Fibroblast of pulmonary artery (primary cell): ENCODE measurements at places on chromosomes 2 and 18.

DNA sequence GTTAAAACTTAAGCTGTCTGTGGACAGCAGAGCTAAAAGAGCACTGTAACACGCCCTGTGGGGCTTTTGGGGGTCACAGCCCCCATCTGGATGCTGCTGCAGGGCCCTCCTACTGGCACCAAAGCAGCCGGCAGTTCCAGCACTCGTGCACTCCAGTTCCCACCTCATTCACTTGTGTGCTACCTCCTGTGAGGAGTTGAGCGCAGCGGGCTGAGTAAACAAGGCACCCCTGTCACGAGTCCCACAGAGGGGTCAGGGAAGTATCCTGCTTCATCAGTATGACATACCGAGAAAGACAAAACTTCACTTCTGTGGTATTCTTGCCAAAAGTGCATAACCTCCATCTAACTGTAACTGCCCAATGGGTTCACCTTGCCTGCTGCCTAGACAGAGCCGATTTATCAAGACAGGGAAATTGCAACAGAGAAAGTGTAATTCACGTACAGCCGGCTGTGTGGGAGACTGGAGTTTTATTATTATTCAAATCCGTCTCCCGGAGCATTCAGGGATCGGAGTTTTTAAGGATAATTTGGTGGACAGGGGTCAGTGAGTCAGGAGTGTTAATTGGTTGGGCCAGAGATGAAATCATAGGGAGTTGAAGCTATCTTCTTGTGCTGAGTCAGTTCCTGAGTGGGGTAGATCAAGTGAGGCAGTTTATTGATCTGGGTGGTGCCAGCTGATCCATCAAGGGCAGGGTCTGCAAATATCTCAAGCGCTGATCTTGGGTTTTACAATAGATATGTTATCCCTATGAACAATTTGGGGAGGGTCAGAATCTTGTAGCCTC, 41.6 kb downstream of the TMEM17 start:
- no peak for DNase-seq

DNA sequence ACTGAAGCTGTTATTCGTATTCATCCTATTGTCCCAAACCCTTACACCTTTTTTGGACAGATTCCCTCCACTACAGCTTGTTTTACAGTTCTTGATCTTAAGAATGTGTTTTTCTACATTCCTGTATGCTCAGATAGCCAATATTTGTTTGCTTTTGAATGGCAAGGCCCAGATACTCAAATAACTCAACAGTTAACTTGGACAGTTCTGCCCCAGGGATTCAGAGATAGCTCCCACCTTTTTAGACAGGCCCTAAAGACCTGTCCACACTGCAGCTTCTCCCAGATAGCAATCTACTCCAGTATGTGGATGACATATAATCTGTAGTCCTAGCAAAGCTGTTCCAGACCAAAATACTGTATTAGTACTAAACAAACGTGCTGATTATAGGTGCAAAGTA, 7.1 kb upstream of the AGXT start:
- no peak for DNase-seq

GRCh38 chr18:57559314-57559713, 27.2 kb downstream of the FECH start:
- DNase-seq: no peak

- DNase-seq: no peak
Observed at GRCh38 chr18:30096796-30097195, 945.7 kb downstream of the DSC3 start.

DNA sequence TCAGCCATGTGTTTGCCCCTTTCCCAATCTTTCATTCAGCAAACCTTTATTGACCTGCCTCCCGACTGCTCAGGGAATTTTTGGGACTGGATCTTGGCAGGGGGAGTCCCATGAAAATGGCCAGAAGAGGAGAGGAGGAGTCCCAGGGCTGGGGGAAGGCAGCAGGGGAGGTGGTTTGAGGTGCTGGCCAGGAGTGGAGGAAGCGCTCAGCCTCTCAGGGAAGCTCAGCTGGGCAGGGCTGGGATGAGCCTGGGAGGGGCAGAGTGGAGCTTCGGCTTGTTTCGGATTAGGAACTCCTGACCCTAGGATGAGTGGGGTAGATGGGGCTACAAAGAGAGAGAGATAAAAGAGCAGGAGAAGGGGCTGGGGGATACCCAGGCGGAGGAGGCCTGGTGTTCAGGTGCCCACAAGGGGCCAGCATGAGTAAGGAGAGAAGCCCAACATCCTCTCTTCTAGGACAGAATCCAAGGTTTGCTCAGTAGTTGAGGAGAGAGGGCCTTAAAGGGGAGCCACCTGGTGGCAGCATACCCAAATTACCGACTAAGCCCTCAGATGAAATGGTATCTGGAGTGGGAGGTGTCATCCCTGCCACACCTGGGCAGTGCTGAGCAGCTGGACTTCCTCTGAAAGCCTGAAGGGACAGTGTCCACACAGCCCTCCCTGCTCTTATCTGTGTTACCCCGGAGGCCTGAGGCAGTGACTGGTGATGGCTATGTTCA, 91.1 kb downstream of the INHBB start:
- DNase-seq: peak; percentile 25

GRCh38 chr2:237072067-237072931, 13.4 kb upstream of the COPS8 start:
- DNase-seq: peak; percentile 77

DNA sequence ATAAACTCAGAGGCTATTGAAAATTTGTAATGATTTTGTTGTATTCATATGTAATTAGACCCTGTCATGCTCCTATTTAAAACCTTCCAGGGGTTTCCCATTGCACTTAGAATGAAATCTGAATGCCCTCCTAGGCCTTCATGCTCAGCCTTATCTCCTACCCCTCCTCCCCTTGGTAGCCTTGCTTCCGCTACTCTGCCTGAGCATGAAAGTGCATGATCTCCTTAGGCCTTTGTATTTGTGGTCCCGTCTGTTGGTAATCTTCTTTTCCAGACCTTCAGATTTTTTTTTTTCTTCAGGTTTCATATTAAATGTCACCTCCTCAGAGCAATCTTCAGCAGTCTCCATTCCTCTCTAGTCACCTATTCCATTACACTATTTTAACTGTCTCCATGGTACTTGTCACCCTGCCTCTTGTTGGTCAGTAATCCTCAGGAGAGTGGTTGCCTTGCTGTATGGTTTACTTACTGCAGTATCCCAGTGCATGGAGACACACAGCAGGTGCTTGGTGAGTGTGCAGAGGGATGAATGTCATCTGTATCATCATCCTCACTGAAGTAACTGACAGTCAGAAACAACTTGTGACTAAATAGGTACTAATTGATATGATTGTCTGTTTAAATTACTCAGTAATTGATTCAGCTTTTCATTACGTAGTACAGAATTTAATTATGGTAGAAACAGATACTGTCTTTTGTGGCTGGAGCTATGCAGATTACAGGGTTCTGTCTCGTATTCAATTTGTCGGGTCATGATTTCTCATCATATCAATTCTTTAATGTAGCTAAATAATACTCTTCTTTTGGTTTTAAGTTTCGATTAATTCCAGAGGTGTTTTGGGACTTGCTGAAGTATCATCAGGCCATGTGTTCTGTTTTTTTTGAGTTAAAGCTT, 63.9 kb downstream of the PHLPP1 start:
- no peak for DNase-seq

- no peak for DNase-seq
Observed at GRCh38 chr2:209974576-209974975, 27.9 kb upstream of the RPE start.

DNA sequence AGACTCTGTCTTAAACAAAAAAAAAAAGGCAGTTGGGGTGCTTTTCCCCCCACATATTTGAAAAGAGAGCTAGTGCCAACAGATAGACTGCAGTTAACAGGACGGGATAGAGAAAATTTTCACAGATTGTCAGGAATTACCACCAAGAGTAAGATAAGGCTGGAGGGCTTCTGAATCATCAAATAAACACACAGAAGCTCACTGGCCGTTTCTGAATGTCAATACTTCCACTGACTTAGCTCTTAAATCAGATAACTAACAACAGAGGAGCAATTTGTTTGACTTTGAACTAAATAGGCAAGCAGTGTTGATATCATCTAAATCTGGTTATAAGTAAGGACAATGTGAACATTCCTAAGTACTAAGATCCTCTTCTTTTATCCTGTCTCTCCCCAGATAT, 34.7 kb downstream of the PIEZO2 start:
- peak; percentile 34 for DNase-seq

DNA sequence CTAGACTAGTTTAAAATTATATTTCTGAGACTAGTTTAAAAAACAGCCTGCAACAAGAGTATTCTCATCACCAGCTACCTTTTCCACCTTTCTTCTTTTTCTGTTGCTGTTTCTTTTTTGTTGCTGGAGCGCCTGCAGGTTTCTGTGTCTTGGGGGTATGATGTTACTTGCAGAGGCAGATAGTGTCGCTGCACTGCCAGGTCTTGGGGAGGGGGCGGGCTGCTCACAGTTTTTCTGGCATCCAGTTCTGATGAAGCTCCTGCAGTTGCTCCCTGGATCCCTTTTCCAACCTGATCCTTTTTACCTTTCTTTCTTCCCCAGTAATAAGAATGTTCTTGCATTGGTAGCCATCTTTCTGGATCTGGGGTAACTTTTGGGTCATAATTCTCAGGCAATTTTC, 8.0 kb upstream of the C18orf32 start:
- DNase-seq: no peak

DNA sequence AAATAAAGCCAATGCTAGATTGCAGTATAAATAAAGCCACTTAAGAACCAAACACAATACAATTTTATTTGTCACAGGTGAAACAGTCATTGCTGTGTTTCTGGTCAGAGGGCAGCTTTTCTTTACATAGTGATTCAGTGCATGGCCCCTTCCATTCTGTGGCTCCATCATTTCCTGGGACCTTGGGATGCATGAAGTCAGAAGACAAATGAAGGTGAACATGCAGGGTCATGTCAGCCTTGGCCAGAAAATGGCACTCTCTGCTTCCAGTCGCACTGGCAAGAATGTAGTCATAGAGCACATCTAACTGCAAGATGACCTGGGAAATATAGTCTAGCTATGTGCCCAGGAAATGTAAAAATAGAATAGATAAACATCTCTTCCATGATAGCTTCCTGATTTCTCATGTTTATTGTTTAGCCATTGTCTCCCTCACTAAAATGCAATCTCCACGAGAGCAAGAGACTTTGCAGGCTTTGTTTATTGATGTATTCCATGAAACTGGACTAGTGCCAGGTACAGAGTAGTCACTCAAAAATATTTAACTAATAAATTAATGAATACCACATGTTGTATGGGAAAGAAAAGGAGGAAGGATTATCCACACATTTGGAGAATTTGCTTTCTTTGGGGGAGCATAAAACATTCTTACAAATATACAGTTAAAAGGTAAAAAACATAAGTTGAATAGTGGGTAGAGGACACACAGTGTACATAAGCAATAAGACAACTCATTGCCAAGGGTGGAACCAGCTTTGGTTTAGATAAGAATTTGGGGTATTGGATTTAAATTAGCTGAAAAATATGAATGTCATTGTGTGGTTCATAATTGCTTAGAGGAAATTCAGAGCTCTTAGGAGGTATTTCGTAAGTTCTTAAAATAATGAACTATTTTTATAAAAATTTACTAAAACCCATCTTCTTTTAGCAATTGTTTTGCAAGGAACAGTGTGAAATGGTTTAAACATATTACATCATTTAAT, 343.8 kb downstream of the PID1 start:
- DNase-seq: peak; percentile 18

DNA sequence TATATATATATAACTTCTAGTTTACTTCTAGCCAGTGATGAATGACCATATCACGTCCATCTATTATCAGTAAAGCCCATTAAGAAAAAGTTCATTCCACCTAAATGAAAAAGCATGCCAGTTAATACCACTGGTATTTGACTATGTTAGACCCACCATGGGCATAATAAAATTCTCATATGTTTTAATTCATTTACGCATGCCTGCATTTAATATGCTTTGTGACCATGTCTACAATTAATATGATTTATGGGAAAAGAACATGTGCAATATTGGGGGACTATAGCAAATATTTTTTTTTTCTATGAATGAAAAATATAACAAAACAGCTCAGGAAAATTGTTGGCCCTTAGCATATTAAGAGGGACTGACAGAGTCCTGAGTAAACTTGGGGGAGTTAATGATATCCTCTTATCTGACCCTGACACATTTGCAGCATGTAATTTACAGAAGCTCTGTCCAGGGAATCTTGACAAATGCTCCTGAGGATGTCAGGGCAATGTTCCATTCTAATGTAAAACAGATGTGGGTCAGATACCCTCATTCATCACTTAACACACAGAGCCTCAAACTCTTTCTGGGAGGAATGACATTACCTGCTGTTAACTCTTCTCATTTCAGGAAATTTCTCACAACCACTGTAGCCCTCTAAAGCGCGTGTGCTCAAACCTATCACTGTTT, 90.6 kb downstream of the PAX3 start:
- DNase-seq: no peak

- no peak for DNase-seq
Observed at GRCh38 chr2:18975506-18976167, 382.8 kb downstream of the OSR1 start.

DNA sequence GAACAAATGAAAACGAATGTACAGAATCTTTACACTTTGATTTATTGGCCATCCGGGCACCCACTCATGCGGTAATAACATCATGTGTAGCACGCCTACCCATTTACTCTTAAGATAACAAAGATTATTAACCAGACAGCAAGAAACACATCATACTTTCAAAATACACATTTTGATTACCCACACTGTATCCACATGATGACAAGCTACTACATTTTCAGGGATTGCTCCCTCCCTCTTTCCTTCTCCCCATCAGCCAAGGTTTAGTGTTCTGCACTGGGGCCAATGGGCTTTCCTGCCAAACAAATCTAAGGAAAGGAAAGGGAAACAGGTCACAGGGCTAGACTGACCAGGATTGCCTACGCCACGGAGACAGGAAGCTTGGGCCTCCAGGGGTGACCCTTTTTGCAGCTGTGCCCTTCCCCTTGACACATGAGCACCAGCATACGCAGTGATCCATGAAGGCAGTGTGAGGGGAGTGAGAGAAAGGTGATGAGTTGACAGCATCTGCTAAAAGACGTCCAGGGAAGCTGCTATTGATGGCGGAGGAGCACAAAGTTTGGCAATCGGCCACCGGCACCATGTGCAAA, 76.5 kb downstream of the ZNF521 start:
- no peak for DNase-seq
